Renal pelvis (tissue), 12 donors: ENCODE measurements at places on chromosomes 16 and 17.

- no peak for DNase-seq
These were observed 45.4 kb downstream of the CHD9 start for GRCh38 chr16:53100131-53100748.

GRCh38 chr16:84929421-84930297 lies 81.7 kb downstream of the ZDHHC7 start:
- DNase-seq, result no peak

DNA sequence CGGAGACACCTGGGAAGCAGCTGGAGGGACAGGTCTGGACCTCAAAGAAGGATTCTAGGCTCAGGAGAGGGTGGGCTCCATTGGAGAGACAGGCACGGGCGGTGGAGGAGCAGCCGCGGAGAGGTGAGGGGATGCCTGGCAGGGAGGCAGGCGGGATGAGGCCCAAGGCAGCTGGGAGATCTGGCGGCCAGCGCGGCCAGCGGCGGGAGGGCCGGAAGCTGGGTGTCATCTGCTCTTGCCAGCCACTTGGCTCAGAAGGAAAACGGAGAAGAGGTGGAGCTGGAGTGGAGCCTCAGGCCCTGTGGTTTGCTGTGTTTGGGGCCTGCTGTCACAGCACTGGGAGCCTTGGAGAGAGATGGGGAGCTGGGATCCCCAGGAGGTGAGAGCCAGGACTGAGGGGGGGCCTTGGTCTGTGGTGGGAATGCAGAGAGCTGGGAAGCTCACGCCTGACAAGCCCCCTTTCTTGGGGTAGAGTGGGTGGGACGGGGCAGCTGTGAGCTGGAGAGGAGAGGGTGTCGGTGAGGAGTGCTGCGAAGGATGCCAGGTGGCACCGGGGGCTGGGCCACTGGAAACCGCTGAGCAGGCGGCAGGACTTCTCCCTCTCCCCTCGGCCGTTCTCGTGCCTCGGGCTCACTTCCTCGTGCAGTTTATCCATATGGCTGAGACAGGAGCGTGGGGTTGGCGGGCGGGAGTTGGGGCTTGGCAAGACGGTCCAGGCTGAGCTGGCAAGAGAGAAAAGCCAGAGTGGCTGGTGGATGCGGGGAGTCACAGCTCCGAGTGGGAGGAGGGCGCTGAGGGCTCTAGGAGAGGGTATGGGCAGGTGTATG lies 8.0 kb downstream of the TBC1D24 start:
- DNase-seq, result no peak

- DNase-seq, result peak; percentile 93
These were observed at the start of gene ZNF18 for GRCh38 chr17:11997147-11997971. ZNF18 (minus strand) TSS chr17:11997475; CDS start chr17:11992829, 4,646 bp downstream.

GRCh38 chr17:35774499-35774898 lies 13.8 kb downstream of the C17orf50 start:
- DNase-seq, result no peak

DNA sequence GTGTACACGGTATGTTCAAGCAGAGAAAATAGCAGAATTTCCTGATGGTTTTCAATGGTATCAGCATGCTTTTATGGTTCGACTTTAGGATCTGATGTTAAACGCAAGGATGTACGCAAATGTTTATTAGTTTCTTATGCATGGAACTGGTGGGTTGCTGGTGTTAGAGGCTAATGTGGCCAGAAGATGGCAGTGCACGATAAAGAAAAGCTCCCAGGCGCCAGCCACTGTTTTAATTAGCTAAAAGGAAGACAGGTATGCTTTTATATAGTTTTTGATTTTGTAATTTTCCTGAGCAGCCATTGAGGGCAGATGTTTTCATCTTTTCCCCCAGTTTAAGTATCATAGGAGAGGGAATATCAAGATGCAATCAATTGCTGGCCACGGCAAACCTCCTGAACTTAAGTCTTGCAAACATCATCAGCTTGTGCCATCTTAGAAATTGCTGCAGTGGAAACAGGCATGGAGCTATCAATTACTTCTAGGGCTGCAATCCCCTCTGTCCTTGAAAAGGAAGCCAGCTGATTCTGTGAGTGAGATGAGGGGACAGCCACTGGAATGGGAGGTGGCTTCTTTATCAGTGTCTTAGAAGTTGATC lies 648.5 kb upstream of the RBFOX1 start:
- DNase-seq, result peak; percentile 35

DNA sequence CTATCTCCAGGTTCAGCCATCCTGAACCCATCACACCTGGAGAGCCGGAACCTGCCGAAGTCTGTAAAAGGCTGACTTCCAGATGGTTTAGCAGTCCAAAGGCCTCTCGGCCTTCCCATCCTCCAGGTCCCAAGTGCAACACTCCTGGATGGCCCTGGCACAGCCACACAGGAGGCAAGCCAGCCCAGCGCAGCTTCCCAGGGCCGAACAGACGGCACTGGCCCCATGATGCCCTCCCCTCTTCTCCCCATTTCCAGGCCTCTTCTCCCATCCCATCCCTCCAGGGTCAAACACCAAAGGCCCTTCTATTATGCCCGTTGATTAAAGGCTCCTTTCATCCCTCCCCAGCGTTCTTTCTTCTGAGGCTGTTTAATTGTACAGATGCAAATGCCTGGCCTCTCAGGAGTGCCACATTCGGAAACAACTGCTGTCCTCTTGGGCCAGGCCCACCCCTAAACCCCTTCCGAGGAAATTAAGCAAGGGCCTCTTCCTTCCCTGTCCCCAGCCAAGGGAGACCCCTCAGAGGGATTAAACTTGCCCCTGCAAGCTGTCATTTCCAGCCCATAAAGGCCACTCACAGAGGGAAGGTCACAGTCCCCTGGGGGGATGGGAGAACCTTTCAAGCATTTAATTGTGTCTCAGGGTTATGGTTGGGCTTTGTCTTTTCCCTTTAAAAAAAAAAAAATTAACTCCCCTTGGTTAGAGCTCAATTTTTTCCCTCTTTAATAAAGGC lies 30.8 kb downstream of the AXIN2 start:
- DNase-seq, result no peak

DNA sequence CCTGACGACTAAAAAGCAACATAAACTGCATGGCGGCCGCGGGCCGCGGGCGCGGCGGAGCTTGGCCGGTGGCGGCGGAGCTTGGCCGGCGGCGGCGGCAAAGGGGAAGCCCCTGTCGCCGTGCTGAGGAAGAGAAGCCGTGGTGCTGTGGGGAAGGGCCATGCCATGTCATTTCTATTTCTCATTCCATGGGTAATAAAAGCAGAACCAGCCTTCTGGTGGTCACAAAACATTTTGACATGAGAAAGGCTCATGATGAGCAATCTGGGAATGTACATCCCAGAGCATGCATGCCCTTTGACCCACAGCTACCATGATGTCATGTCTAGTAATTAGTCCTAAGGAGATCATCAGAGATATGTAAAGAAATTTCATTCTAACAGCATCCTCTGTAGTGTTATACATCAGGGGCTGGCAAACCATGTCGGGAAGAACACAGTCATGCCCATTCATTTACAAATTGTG lies 23.9 kb upstream of the HEATR6 start:
- DNase-seq, result no peak

DNA sequence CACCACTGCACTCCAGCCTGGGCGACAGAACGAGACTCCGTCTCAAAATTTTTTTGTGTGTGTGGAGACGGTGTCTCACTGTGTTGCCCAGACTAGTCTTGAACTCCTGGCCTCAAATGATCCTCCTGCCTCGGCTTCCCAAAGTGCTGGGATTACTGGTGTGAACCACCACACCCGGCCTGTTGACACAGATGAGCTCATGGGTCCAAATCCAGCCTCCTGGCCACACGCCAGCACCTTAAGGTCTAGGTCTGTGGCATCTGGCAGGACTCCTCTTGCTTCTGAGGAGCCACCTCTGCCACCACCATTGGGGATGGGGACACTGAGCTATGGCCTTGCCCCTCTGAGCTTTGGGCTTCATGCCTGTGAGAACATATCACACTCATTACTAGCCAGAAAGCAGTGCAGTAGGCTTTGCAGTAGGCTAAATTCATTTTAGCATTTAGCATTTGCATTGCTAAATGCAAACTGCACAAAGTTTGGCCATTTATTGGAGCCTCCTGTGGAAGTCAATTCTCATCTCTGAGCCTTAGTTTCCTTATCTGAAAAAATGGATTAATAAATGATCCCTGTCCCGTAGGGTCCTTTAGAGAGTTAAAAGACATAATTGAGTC lies 5.5 kb upstream of the CDIPT start:
- DNase-seq, result no peak

DNA sequence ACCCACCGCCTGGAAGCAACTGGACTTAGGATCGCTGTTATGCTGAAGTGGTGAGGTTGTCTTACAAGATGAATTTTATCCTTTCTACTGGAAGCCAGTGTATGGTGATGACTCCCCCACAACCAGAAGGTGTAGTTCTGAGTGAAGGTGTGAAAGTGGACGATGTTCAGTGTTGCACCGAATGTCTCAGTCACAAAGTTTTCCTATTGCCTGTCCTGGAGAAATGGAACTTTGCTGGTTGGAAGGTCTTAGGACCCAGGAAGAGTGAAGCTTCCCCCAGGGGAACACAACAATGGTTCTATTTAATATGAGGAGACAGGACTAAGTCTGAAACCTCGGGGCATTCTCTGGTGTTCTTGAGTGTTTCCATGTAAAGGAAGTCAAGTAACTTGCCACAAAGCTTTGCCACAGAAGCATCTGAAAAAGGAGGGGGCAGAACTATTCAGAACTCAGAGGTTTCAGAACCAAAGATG lies 44.2 kb downstream of the USP22 start:
- DNase-seq, result no peak

DNA sequence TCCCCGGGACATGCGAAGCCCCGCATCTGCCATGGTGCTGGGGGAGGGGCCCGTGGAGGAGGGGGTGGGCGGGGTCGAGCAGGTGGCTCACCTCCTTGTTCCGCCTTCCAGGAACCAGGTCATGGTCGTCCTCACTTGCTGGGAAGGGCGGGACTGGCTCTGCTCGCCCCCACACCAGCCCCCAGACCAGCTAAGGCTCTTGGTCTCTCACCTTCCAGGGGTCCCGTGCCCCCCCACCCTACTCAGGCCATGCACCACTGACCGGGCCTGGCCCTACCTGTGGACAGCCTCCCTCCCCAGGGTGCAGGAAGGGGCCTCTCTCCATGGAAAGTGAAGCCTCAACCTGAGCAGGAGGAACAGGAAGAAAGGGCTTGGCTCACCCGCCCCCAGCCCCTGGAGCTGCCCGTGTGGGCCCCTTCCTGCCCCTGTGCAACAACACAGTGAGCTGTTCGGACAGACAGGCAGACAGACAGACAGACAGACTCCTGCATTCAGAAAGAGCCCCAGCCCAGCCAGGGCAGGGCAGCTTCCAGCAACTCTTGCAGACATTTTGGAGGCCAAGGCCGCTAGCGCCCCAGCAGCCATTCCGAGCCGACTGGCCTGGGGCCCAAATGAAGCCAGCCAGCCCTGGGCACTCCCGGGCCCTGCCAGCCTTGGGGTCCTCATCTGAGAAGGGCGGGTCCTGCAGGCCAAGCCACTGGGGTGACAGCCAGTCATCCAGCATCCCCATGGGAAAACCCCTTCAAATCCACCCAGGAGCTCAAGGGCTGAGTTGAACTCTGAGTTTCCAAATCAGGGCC lies 8.1 kb upstream of the KREMEN2 start:
- no peak for DNase-seq

DNA sequence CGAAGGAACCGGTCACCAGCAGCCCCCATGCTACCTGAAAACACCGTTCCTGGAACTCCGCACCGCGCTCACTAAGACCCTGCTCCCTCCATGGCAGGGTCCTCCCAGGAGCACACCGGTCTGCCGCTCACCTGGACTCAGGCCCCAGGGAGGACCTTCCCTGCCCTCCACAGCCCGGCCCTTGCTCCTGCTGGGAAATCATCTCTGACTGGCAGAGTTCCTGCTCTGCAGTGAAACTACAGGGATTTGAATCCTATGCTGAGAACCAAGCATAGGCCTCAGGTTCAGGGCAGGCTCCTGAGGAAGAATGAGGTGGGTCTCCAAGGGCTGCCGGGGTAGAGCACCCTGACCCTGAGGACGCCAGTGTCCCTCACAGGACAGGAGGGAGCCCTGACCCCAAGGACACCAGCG lies 88.5 kb downstream of the KCNJ12 start:
- no peak for DNase-seq

DNA sequence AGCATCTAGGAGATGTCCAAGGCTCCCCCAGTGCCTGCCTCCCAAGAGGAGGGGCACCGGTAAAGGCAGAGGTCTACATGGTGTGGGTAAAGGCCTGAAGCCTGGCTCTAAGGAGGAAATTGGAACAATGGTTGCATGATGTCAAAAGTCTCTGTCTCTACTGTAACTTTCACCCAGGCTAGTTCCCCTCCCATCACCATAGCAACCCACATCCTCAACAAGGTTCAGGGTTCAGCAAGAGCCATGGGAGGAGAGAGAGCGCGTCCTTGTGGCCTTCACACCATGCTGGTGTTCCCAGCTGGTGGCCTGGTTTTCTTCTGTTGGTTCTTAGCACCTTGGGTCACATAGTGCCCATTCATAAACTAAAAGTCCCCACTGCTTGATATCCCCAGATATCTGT lies 196.7 kb upstream of the CDH5 start:
- DNase-seq, result no peak

- DNase-seq, result no peak
These were observed 48.8 kb downstream of the SPACA3 start for GRCh38 chr17:33040461-33040860.

GRCh38 chr17:81431545-81432482 lies 36.6 kb downstream of the BAHCC1 start:
- no peak for DNase-seq

DNA sequence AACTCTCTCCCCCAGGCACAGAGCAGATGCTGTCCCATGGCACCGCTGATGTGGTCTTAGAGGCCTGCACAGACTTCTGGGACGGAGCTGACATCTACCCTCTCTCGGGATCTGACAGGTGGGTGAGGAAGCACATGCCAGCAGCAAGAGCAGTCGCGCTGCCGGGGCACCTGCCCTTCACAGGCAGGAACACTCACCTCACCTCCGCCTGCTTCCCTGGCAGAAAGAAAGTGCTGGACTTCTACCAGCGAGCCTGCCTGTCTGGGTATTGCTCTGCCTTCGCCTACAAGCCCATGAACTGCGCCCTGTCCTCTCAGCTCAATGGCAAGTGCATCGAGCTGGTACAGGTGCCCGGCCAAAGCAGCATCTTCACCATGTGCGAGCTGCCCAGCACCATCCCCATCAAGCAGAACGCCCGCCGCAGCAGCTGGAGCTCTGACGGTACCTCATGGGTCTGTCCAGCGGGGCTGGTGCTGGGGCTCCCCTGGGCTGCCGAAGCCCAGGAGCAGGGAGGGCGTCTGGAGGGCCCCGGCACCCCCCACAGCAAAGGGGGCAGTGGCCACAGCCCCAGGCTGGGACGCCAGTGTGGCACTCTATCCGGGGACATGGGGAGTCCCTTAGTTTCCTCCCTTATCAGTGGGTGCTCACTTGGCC lies 21.7 kb downstream of the CASKIN2 start:
- no peak for DNase-seq

- no peak for DNase-seq
These were observed 5.9 kb upstream of the MYO15A start for GRCh38 chr17:18102640-18103039.
